ENCODE measurements at places on chromosomes 3 and 15. TPM values are rescaled to one million over a fixed set of nuclear protein-coding genes. Genes with fewer than 3 reads are reported as not detected.

- no peak for DNase-seq
Observed at GRCh38 chr3:142509079-142509478, 61.2 kb upstream of the XRN1 start.

DNA sequence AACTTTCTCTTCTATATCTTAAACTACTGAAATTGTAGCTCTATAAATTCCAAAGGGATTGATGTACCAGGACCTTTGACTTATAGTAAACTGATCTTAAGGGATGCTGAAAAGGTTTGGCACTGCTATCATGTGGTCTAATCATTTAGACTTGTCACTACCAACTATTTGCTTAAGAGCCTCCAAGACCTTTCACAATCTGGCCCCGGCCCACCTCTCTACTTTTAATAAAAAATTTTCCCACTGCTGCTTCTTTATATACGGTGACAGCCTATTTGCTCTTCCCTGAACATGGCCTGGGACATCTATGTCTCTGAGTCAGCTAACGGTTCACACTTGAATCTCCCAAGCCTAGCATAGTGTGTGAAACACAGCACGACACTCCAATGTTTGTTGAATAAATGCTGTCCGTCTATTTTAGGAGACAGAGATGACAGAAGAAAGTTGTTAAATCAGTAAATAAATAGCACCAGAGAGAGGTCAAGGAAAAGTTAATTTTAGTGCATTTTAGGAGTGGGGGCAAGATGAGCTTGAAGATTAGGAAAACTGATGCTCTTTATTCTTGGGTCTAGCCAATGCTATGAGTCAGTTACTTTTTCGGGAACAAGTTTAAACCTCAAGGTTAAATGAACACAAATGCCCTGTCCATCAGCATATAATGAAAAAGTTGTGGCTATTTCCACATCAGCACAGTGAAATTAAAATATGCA is 212.9 kb downstream of the TIGIT start:
- no peak for DNase-seq

DNA sequence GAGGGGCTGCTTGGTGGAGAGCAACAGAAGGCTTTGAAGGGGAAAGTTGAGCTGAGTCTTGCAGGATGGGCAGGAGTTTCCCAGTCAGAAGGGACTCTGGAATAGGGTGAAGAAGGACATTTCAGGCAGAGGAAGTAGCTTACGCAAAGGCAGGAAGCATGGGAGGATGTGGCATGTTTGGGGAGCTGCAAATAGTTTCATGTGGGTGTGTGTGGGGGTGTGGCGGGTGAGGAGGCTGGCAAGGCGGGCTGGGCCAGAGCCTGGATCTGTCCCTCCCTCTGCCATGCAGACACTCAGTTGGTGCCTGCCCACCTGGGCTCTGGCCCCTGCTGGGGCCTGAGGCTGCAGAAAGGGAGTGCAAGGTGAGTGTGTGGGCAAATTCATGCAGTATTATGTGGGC is 10.4 kb downstream of the TEX264 start:
- no peak for DNase-seq

The GP9 gene
- not detected for total RNA-seq

DNA sequence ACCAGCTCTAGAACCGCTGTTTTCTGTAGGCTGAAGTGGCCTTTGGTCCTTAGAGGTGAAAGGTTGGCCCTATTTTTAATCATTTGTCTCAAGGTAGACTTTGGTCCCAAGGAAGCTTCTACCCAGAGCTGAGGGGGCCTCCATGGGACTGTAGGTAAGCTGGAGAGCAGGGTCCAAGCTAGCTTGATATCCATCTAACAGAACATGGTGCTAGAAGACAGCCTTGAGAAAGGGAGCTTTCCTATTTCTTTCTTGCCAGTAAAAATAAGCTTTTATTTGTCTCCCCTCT is 3.6 kb upstream of the TNFAIP8L3 start:
- DNase-seq = no peak

GRCh38 chr3:51670053-51670822 is 814 bp upstream of the TEX264 start:
- no peak for DNase-seq

The P2RY1 gene
- 5.0 TPM for total RNA-seq

- no peak for DNase-seq
Observed at GRCh38 chr3:194713299-194714136, 27.8 kb downstream of the FAM43A start.

DNA sequence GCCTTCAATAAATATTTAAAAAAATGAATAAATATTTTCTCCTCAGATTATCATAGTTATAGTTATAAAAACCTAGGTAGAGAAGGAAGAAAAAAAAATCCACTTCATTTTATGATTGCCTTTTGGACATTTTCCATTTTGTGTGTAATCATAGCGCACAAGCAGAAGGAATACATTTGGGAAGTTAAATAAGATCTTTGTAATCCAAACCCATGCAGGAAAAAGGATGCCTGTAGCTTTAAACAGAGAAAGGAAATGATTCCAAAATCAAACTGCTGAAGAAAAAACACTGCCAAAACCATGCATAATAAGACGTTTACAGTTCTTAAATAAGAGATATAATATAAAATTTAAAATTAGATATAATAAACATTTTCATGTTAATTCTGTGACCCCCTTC is 7.4 kb upstream of the CCDC54 start:
- DNase-seq = no peak

GRCh38 chr15:46525984-46526725 is 891.3 kb downstream of the SQOR start:
- DNase-seq = no peak

DNA sequence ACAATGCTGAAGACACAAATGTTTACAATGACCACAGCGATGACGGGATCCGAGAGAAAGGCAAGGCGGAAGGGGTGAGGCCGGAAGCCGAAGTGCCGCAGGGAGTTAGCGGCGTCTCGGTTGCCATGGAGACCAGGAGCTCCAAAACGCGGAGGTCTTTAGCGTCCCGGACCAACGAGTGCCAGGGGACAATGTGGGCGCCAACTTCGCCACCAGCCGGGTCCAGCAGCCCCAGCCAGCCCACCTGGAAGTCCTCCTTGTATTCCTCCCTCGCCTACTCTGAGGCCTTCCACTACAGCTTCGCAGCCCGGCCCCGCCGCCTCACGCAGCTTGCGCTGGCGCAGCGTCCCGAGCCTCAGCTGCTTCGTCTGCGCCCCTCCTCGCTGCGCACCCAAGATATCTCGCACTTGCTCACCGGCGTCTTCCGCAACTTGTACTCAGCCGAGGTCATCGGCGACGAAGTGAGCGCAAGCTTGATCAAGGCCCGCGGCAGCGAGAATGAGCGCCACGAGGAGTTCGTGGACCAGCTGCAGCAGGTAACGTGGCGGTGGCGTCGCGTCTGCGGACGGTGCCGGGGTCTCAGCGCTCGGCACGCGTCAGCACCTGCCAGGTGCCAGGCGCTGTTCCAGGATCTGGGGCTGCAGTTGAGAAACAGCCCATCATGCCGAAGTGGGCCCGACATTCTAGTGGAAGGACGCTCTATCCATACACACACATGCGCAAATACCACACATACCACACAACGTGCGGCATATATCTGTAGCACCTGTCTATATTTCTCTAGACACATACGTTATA is at the start of gene DLEC1:
DLEC1 (plus strand) TSS at position 108 of the 798 bp plus-strand sequence; CDS start at position 126, 18 bp downstream.
- DNase-seq = no peak

The PRR20G gene
- not detected for total RNA-seq

DNA sequence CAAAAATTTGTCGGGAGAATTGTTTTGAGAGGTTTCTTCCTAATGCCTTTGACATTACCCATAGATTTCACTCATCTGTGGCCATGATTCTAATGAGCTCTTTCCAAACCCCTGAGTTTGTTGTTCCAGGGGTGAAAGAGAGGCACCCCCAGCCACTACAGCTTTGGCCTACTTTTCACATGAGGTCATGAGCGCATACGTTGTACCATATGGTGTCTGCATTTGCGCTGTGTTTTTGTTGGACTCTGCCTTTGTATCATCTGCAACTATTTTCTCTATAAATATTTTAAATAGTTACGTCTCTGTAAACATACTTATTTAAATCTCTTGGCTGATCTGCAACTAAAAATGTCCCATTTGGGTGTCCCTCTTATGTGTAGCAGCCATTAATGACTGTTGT is 107.9 kb downstream of the LRTM1 start:
- DNase-seq = no peak

DNA sequence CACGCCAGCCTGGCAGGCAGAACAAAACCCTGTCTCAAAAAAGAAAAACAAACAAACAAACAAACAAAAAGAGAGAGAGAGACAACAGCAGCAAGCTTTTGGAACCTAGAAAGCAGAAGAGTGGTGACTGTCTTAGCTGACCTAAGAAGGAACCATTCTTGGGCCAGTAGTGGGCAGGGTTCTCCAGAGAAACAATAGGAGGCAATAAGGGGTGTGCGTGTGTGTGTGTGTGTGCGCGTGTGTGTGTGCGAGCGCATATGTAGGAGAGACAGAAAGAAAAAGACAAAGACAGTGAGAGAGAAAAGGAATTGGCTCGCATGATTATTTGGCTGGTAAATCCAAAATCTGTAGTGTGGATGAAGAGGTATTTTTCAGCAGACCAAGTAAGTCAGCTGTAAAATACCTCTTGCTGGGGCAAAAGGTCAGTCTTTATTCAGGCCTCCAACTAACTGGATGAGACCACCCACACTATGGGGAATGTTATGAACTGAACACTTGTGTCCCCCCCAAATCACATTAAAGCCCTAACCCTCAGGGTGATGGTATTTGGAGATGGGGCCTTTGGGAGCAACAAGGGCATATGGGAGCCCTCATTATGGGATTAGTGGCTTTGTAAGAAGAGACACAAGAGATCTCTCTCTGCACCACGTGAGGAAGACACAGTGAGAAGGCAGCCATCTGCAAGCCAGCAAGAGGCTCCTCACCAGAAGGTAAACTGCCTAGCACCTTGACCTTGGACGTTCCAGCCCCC is 15.1 kb upstream of the BLM start:
- DNase-seq = no peak

The ZNF662 gene
- total RNA-seq = 12.6 TPM

DNA sequence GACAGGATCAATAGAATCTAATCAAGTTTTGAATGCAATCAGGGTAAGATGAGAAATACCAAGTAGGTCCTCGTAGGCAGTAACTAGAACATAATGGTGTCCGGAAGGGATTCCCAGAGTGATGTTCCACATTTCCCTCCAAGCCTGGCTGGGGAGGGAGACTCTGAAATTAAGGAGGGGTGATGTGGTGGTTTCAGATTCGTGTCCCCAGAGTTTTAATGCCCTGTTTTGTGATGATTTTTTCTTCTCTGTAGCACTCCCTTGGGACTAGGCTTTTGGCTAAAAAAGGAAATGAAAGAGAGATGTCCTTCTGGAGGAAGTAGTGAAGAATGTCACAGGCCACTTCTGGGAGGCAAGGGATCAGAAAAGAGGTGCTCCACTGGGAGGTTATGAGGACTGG is 108.3 kb upstream of the CACNA2D3 start:
- no peak for DNase-seq

The ERC2 gene
- total RNA-seq = 1.2 TPM

GRCh38 chr3:37806505-37807200 is 55.0 kb upstream of the CTDSPL start:
- DNase-seq = no peak

GRCh38 chr3:126146034-126146433 is 34.4 kb downstream of the ALDH1L1 start:
- no peak for DNase-seq

DNA sequence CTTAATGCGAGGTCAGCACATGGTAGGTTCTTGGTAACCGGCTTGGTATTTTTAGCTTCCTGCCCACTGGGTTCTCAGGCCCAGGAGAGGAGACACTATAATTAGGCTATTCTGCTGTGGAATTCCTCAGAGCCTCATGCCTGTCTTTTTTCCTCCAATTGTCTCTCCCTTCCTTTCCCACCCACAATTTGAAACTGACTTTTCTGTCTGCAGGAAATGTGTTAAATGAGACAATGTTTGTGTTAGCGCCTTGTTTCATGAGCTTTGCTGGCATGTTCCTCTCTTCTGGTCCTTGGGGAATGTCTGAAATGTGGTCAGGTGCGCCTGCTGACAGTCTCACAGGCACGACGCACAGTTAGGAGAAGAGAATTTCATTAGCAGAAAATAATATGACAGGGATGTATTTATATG is 223.6 kb upstream of the CTNNB1 start:
- no peak for DNase-seq

DNA sequence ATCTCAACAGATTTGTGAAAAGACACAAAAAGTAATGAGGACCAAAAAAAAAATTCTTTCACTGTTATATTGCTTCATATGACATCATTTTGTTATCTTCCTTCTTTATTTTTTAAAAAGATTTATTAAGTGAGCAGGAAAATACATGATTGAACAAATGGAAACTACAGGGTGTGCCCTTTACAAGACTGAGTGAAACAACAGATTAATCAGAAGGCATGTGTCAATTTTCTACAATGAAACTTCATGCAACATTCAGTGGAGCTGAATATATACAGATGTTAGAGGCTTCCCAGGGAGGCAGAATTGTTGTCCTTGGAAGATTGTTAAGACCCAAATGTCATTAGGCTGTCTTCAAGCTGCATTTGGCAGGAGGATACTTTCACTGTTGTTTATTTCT is 28.4 kb upstream of the SLC2A2 start:
- DNase-seq = no peak

- DNase-seq = no peak
Observed at GRCh38 chr3:115660646-115661337, 37.5 kb downstream of the GAP43 start.

The VEPH1 gene
- not detected for total RNA-seq

- DNase-seq = no peak
Observed at GRCh38 chr15:38267421-38268022, 14.9 kb downstream of the SPRED1 start.

Data from thoracic aorta (tissue), 2 donors.